Mesothelial cell of epicardium (in vitro differentiated cells): ENCODE measurements at places on chromosomes 6 and 20.
A peak's percentile ranks its signal among the peaks of the same experiment; 100 is the strongest.

GRCh38 chr20:15619341-15619740 lies 953.9 kb downstream of the KIF16B start:
- DNase-seq: no peak

- DNase-seq: no peak
These were observed 110.0 kb downstream of the TSHZ2 start for GRCh38 chr20:53081916-53082863.

GRCh38 chr6:30378290-30378937 lies 33.5 kb downstream of the RPP21 start:
- DNase-seq: no peak

DNA sequence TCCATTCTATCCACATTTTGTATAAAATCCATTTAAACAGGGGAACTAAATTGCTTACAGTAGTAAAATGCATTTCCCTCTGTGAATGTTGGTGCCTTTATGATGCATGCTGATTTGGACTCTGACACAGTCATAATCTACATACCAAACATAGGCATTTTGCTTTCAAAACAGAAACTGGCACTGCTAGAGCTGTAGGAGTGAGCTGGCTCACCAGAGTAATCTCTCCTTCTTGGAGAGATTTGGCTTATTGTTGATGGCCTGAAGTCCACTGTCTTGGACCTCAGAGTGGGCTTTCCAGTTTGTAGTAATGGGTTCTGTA lies 363.2 kb upstream of the FLRT3 start:
- DNase-seq: no peak

DNA sequence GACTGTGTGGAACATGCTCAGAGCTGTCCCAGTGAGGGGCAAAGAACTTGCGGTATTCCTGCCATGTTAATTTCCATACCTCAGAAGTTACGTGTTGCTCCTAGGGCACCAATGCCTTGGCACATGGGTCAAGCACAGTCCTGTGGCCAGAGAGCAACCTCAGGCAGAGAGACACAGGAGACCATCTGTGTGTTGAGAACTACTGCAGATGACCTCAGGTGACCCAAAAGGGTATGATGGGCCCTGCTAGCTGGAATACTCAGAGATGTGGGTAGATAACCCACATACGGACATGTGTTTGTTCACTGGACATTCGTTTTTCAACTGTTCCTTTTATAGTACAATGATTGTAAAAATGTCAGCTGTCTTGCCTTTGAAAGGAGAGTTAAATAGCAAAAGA lies 71.5 kb upstream of the BMP2 start:
- DNase-seq: no peak

DNA sequence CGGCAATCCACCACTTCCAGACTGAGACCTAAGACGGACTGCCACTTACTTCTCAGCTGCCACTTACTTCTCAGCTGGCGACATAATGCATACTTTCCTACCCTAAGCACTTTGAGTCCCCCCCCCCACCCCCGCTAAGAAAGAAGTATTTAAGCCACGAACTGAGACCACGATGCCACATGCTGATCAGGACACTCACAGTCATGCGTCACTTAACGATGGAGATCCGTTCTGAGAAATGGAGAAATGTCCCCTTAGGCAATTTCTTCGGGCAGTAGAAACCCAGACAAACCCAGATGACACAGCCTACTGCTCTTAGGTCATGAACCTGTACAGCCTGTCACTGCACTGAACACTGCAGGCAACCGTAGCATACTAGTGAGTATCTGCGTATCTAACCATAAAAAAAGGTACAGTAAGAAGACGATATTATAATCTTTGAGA lies 690 bp downstream of the IFNGR1 start:
- no peak for DNase-seq

DNA sequence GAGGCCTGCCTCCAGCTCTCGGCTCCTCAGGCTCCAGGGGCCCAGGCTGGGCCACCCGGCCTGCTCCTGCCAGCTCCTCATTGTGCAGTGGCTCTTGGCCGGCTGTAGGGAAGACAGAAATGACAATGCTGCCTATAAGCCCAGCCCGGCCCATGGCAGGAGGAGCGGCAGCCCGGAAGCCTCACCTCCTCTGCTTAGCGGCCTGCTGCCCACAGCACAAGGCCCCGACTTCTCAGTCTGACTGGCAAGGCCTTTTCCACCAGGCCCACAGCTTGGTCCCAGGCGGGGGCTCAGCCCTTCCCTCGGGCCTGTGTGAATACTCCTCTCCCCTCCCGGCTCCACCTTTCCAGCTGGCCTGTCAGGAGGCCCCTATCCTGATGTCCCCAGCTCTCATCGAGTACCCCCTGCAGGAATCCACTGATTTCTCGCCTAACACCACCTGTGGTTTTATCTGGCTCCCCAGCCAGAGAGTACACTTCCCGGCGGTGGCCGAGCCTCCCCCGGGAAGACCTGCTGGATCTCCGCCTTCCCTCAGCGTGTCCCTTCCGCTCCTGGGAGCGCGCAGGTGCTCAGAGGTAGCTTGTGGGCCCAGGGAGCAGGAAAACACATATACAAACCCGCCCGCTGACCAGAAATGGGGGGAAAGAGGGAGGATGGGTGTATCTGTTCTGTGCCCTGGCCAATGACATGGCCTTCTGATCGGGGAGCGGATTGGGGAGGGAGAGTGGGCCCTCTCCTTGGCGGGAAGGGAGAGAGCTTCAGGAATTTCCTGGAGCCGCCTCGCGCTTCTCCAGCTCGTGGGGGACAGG lies 963 bp downstream of the DDRGK1 start:
- no peak for DNase-seq

DNA sequence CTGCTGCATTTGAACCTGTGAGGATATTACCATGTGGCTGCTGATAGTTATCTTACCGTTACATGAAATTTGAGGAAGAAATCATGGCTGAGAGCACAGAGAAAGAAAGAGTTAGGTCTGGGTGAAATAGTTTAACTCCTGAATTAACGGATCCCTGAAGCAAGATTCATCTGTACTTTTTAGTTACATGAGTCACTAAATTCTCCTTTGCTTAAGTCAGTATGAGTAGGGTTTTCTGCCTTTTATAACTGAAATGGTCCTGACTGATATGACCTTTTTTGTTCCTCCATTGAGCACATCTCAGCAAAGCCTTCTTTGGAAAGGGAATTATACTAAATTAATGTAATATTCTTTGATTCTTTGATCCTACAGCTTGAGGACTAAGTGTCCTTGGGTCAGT lies 333.3 kb upstream of the ZFP64 start:
- DNase-seq: no peak

DNA sequence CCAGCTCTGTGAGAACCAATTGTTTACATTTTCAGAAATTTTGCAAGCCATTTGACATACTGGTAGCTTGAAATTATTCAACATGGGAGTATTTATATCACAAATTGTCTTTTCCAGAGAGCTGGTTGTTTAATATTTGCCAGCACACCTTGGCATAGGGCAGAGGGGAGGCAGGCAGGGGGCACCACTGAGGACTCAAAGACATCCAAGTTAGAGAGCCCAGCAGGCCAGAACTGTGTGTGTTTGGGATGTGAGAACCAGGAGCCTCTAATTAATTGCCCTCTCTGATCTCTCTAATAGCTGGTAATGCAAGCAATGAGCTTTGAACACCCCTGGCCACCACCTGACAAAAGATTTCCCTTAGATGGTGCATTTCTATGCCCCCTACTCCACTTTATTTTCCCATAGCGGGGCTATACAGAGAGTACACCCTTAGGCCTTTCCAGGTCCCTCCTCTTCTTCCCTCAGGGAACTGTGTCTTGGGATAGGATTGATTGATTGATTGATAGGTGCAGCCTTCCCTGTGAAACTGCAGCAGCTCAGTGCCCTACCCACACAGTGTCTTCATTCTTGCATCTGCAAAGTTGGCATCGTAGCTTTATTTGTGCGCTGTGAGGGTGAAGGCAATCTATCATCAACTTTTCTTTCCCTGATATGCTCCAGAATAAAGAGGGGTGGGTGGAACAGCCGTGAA lies 29.2 kb downstream of the MOCS1 start:
- no peak for DNase-seq

- no peak for DNase-seq
These were observed 93.1 kb downstream of the PRND start for GRCh38 chr20:4814696-4815252.

DNA sequence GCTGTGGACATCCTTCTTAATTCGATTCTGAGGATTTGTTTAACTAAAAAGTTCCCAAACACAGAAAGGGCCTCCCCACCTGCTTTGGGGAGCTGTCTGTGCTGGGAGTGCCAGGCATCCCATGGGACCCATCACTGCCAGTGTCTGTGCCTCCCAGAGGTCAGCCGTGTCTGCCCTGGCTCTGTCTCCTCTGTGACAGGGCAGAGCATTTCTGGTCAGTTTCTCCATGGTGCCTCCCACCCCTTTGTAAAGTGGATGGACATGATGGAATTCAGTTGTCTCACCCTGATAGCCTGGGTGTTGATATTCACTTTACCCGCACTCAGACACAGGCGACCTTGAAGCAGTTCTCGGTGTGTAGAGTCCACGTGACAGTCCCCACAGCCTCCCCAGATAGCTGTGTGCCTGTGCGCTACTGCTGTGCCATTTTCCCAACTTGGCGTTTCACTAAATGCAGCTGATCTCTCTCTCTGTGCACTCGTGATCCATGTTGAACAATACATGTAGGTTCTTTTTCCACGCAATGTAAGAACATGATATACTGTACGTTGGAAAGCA lies 70.5 kb downstream of the CDS2 start:
- DNase-seq: no peak

DNA sequence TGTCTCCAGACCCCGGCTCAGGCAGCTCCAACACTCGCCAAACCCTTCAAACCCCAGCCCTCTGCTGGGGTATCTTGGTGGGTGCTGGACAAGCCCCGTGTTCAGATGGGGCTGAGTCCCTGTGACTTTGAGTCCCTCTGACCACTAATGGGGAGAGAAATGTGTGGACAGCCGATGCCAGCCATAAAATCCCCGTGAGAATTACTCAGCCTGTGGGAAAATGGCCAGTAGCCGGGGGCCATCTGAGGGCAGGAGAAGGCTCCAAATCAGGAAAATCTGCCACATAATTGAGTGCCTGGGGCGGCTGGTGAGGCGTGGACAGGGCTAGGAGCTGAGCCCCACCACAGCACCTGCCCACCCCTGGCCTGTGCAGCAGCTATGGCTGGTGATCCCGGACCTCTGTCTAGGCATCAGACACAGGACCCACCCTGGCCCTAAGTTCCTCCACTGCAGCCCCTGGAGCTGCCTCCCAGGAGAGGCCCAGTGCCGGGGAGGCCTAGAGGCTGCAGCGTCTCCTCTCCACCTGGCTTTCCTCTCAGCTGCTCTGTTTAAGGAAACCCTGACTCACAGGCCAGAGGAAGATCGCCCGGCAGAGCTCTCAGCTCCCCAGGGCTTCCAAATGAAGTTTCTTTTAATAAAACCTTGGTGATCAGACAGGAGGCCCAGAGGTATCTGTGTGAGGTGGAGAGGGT lies 53.7 kb upstream of the SLCO4A1 start:
- no peak for DNase-seq

GRCh38 chr6:129663531-129663930 lies 46.4 kb downstream of the ARHGAP18 start:
- no peak for DNase-seq

DNA sequence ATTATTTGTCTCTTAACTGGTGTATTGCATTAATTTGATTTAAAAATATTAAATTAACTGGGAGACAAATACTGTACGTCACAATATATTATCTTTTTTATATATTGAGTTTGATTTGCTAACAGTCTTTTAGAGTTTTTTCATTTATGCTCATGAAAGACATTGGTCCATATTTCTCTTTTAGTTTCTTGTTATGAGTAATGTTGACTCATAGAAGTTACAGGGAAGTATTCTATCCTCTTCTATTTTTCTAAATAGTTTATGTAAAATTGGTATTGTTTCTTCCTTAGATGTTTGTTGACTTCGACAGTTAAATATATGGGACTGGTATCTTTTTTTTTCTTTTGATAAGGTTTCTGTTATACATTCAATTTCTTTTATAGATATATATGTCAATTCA lies 1115.6 kb upstream of the CITED2 start:
- DNase-seq: no peak

GRCh38 chr6:27157459-27158315 lies 89.8 kb upstream of the PRSS16 start:
- DNase-seq: no peak

GRCh38 chr6:6729971-6730370 lies 141.5 kb downstream of the LY86 start:
- DNase-seq: no peak

DNA sequence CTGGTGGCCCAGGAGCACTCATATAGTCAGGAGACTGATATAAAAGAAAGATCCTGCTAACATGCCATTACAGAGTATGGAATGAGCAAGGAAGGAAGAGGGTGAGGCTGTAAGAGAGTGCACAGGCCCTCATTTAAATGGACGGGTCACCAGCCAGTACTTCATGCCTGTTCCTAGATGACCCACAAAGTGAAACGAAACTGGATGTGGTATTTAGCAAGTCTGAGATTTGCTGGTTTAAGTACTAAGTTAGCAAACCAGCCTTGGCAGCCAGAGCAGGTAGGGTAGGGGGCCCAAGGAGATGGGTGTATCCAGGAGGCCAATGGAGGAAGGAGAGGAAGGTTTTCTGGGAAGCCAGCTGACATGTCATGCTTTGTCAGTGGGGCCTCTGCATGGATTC lies 15.9 kb downstream of the NT5E start:
- DNase-seq: no peak

GRCh38 chr20:36362978-36363713 lies 57.0 kb downstream of the DLGAP4 start:
- DNase-seq: no peak

GRCh38 chr20:57066126-57066900 lies 200.1 kb downstream of the BMP7 start:
- DNase-seq: no peak

DNA sequence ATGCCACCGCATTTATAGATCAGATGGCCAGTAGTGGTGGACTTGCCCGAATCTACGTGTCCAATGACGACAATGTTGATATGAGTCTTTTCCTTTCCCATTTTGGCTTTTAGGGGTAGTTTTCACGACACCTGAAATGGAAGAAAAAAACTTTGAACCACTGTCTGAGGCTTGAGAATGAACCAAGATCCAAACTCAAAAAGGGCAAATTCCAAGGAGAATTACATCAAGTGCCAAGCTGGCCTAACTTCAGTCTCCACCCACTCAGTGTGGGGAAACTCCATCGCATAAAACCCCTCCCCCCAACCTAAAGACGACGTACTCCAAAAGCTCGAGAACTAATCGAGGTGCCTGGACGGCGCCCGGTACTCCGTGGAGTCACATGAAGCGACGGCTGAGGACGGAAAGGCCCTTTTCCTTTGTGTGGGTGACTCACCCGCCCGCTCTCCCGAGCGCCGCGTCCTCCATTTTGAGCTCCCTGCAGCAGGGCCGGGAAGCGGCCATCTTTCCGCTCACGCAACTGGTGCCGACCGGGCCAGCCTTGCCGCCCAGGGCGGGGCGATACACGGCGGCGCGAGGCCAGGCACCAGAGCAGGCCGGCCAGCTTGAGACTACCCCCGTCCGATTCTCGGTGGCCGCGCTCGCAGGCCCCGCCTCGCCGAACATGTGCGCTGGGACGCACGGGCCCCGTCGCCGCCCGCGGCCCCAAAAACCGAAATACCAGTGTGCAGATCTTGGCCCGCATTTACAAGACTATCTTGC lies 725 bp downstream of the EEF1A1 start:
- peak; percentile 26 for DNase-seq

DNA sequence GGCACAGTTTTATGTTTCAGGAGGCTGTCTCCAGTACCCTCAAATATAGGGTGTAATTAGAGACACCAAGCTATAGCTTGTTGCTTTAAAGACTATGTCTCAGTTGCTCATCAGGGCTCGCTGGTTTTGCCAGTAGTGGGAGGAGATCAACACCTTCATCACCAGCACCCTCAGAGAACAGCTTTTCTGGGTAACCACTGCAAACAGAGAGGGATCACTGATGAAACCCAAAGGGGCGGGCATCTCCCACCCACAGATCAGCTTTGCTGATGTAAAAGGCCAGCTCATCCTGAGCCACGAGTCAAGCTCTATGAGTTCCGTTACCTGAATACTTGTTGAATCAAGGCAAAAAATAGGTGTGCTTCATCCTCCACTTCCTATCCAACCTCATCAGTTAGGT lies 187.7 kb downstream of the AIG1 start:
- DNase-seq: no peak
